Activated CD4-positive, alpha-beta memory T cell treated with anti-CD3 and anti-CD28 coated beads for 36 hours (primary cell): ENCODE measurements at places on chromosomes 1 and 21. TPM values are rescaled to one million over a fixed set of nuclear protein-coding genes. Genes with fewer than 3 reads are reported as not detected.

- no peak overlapping the region for H3K27ac ChIP-seq
- peaks cover 37% of the 10 kb centered on the region for H3K4me1 ChIP-seq
- no peaks in the 10 kb centered on the region for H3K27me3 ChIP-seq
- H3K36me3 ChIP-seq, result no peaks in the 10 kb centered on the region
- no peak overlapping the region for H3K4me3 ChIP-seq
- no peak for DNase-seq
Measured at GRCh38 chr1:101203820-101204540, 32.8 kb upstream of the S1PR1 start.

DNA sequence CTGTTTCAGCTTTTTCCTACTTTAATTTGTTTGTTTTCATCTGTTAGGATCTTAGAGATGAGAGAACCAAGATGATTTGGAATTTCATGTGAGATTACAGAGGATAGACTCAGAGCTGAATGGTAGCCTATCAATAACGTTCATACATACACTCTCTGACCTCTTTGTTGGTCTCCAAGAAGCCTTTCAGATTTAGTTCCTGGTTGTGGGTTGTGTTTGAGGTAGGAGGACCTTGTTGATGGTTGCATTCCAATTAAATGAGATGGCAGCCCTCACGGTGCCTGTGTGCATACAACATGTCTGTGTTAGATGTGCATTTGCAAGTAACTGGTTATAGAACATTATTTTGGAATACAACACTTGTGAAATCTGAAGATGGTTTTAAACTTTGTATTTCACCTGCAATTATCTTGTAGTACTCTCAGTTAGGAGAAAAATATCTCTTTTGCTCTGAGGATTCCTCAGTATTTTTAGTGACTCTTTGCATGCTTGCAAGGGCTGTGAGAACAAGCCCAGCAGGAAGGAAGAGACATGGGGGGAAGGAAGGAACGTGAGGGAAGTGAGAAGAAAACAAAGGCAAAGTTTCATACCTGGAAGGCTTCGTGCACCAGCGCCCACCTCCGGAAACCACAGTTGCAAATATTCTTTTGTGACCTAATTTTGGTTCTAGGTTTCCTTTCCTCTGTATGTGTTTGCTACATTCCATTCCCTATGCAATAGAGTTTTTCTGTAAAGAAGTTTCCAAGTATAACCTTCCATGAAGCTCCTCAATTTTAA, 291.8 kb downstream of the DISC1 start:
- no peak overlapping the region for H3K4me3 ChIP-seq
- DNase-seq, result peak; percentile 53
- H3K36me3 ChIP-seq, result no peaks in the 10 kb centered on the region
- peaks cover 70% of the 10 kb centered on the region for H3K4me1 ChIP-seq

DNA sequence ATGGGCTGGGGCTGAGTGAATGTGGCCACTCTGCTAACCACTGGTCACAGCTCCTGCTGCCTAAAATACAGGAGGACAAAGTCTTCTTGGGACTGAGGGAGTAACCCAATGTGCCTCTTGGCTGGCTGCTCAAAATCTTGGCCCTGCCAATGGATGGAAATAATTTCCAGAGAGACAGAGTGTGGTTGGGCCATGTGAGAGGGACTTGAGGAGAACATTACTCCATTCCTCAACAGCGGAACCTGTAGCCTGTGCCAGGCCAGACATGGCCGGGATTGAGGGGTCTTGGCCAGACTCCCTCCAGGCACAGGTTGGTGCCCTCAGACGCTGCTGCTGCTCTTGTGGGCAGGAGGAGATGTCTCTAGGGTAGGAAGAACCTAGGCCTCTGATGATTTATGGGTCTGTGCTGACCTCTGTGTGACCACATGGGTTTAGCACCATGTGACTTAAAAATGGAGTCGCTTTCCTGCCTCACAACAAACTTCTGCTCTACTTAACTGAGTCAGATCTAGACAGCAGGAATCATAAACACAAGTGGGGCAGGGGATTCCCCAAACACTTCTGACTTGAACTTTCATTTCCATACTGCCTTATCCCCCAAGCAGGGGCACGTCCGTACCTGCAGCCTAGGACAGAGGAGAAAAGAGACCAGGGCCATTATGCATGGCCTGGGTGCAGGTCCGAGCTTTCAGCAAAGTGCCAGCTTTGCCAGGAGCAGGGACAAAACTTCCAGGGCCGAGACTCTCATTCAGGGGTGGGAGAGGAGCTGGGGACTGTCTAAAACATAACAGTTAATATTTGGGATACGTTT, 79.2 kb downstream of the CD34 start:
- no peaks in the 10 kb centered on the region for H3K27me3 ChIP-seq
- peaks cover 95% of the 10 kb centered on the region for H3K4me1 ChIP-seq
- H3K4me3 ChIP-seq, result peak overlapping the region; percentile 59

DNA sequence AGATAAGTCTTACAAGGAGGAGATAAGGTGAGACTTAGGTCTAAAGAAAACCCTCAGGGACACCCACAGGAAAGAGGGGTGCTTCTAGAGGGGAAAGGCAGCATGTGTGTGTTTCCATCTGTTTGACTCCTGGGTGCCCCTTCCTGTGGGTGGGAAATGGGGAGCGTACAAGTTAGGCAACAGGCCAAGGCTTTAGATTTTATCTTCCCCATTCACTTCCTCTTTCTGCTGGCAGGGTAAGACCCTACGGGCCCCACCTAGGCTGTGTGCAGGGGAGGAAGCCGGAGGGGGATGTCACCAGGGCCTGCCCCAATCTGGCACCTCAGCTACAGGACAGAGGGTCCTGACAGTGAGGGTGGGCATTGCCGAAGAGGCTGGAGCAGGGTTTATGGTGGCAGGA, 2.5 kb upstream of the OLIG1 start:
- H3K4me1 ChIP-seq, result peaks cover 12% of the 10 kb centered on the region
- no peaks in the 10 kb centered on the region for H3K36me3 ChIP-seq
- H3K4me3 ChIP-seq, result no peak overlapping the region
- H3K27ac ChIP-seq, result no peak overlapping the region
- H3K27me3 ChIP-seq, result peaks cover 67% of the 10 kb centered on the region

DNA sequence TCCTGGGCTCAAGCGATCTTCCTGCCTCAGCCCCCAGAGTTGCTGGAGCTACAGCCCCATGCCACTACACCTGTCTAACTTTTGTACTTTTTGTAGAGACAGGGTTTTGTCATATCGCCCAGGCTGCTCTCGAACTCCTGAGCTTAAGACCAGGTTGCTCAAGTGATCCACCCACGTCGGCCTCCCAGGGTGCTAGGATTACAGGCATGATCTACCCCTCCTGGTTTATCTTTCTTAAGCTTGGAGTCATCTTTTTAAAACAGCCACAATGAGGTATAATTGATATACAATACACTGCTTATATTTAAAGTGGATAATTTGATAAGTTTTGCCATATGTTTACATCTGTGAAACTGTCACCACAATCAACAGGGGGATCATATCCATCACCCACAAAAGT, 25.4 kb upstream of the WDR26 start:
- no peaks in the 10 kb centered on the region for H3K27me3 ChIP-seq
- H3K36me3 ChIP-seq, result no peaks in the 10 kb centered on the region
- no peak for DNase-seq
- peaks cover 10% of the 10 kb centered on the region for H3K4me1 ChIP-seq

DNA sequence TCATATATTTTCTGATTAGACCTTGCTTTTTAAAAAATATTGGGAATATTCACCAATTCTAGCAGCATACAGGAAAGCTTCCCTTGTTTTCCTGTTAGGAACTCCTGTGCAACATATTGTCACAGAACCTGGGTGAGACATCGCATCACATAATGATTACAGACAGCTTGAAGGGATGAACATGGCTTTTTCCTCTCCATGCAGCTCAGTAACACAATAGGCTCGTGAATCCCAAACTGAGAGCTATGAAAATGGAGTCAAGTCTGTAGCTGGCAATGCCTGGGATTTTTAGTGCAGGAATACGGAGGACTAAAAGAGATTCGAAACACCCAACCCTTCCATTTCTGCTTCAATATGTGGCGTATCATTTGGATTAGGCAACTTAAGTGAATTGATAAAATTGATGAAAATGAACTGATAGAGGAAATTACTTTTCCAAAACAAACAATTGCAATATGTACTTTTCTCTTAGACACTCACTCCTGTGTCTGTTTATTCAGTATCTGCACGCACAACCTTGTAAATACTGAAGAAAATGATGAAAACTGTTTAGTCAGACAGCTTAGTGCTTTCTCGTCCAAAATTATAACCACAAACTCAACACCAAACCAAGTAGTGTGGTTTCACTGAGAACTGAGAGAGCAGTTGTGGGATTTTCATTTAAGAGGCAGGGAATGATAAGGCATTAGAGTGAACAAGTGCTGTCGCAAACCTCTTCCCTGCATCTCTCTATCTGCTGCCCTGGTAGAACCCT, 250.4 kb downstream of the PTBP2 start:
- H3K27ac ChIP-seq, result no peak overlapping the region
- H3K4me1 ChIP-seq, result no peaks in the 10 kb centered on the region
- H3K27me3 ChIP-seq, result peaks cover 24% of the 10 kb centered on the region
- DNase-seq, result no peak
- H3K36me3 ChIP-seq, result no peaks in the 10 kb centered on the region
- no peak overlapping the region for H3K4me3 ChIP-seq

GRCh38 chr1:184698016-184698415, 56.6 kb downstream of the EDEM3 start:
- peaks cover 25% of the 10 kb centered on the region for H3K36me3 ChIP-seq
- DNase-seq, result no peak
- no peak overlapping the region for H3K27ac ChIP-seq
- no peaks in the 10 kb centered on the region for H3K27me3 ChIP-seq
- peaks cover 15% of the 10 kb centered on the region for H3K4me1 ChIP-seq

- peaks cover 71% of the 10 kb centered on the region for H3K4me1 ChIP-seq
- no peaks in the 10 kb centered on the region for H3K27me3 ChIP-seq
- no peak overlapping the region for H3K4me3 ChIP-seq
- DNase-seq, result no peak
Measured at GRCh38 chr1:23598424-23598823, 39.1 kb upstream of the ID3 start.

- no peak for DNase-seq
- peaks cover 31% of the 10 kb centered on the region for H3K4me1 ChIP-seq
- H3K36me3 ChIP-seq, result no peaks in the 10 kb centered on the region
- H3K27ac ChIP-seq, result no peak overlapping the region
- H3K27me3 ChIP-seq, result peaks cover 4% of the 10 kb centered on the region
Measured at GRCh38 chr1:16153999-16154673, 1.7 kb downstream of the EPHA2 start.

- H3K36me3 ChIP-seq, result peaks cover 61% of the 10 kb centered on the region
- H3K4me3 ChIP-seq, result no peak overlapping the region
- DNase-seq, result no peak
- no peaks in the 10 kb centered on the region for H3K27me3 ChIP-seq
- H3K27ac ChIP-seq, result no peak overlapping the region
Measured at GRCh38 chr1:64875101-64875500, 91.2 kb downstream of the JAK1 start.

DNA sequence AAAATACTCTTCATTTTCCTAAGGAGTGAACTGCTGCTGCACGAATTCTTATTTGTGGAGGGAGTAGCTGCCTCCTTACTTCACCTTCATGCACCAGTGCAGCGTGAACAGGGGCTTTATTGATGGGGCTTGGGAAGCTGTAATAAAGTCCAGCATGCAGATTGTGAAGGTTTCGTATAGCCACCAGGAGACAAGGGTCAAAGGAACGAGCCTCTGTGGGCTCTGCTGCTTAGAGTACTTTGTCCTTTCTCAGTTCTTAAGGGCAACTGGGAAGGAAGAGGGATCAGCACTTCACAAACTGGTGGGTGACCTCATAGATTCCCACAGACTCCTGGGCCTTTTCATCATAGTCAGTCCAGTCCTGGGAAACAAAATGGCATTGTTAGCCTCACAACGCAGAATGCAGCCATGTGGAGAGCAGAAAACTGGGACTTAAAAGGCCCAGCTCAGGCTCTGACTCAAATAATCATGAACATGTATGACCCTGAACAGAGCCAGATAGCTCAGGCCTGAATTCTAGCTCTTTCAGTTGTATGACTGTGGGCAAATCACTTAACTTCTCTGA, 6.0 kb downstream of the CZIB start:
- no peaks in the 10 kb centered on the region for H3K27me3 ChIP-seq
- DNase-seq, result no peak
- H3K4me1 ChIP-seq, result peaks cover 10% of the 10 kb centered on the region
- no peak overlapping the region for H3K4me3 ChIP-seq
- peaks cover 40% of the 10 kb centered on the region for H3K36me3 ChIP-seq
- H3K27ac ChIP-seq, result no peak overlapping the region

GRCh38 chr1:32215629-32216480, 6.3 kb downstream of the TMEM234 start:
- no peaks in the 10 kb centered on the region for H3K27me3 ChIP-seq
- peak; percentile 74 for DNase-seq
- H3K36me3 ChIP-seq, result peaks cover 10% of the 10 kb centered on the region
- no peak overlapping the region for H3K4me3 ChIP-seq
- peak overlapping the region; percentile 8 for H3K27ac ChIP-seq

DNA sequence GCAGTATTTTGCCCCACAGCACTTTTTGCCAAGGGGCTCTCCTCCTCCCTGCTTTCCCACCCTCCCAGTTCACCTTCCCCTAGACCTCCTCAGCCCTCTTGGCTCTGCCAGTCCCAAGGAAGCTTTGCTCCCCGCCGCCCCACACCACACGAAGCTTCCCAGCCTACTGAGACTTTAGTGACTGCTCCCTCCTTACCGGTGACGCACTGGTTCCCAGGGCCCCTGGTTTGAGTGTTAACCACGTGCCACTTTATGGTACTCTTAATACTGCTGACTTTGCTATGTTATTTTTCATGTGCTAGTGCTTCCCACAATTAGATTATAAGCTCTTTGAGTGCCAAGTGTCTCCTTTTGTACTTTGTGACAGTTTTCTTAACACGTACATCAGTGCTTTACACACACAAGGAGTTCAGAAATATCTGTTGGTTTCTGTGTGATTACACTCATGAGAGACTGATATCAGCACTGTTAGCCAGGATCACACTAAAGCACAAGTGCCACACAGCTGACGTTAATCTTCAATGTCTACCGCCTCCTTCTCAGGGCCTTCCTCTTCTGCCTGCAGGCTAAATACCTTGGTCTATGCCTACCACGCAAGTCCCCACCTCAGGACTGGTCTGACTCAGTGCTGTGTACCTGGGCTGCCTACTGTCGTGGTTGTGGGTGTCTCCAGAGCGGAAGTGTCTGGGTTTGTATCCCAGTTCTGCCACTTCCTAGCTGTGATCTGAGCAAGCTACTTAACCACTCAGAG, 61.0 kb downstream of the DNTTIP2 start:
- no peak overlapping the region for H3K4me3 ChIP-seq
- DNase-seq, result peak; percentile 66
- no peaks in the 10 kb centered on the region for H3K36me3 ChIP-seq

- H3K4me3 ChIP-seq, result no peak overlapping the region
- H3K27ac ChIP-seq, result no peak overlapping the region
- no peaks in the 10 kb centered on the region for H3K4me1 ChIP-seq
- no peaks in the 10 kb centered on the region for H3K36me3 ChIP-seq
- DNase-seq, result no peak
Measured at GRCh38 chr21:16013570-16013969, 283.8 kb downstream of the USP25 start.

The GBP6 gene
- 0.81 TPM for total RNA-seq

The PRELP gene
- total RNA-seq, result not detected

The PSMB2 gene
- 91.5 TPM for total RNA-seq

The CCDC27 gene
- total RNA-seq, result not detected

The UBE2U gene
- total RNA-seq, result not detected

The RIPPLY3 gene
- total RNA-seq, result 0.27 TPM

The SDC3 gene
- 0.17 TPM for total RNA-seq

The PRKAA2 gene
- total RNA-seq, result not detected
